ENCODE measurements at places on chromosomes 2 and 18.

GRCh38 chr2:98734823-98735260 is 3.9 kb upstream of the MGAT4A start:
- no peaks in the 10 kb centered on the region for H3K27me3 ChIP-seq
- no peaks in the 10 kb centered on the region for H3K4me1 ChIP-seq
- H3K36me3 ChIP-seq, result no peaks in the 10 kb centered on the region
- no peak overlapping the region for H3K27ac ChIP-seq
- no peak overlapping the region for H3K4me3 ChIP-seq
- no peak for DNase-seq

DNA sequence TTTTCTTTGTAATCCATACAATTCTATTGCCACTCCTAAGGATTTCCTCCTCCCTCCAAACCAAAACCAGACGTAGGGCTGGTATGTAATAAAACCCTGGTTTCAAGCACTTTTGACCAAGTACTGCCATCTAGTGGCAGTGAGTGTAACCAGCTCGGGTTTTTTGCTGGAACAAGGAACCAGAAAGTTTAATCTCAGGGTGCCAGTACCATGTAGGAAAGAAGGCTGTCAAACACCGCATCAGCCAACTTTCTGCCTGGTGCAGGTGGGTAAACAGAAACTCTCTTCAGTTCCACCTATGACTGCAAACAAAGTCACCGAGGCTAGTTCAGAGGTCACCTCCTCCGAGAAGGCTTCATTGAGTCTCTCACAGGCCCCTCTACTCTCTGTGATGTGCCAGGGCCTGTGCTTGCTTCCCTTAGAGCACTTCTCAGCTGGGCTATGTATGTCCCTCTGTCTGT is 10.2 kb upstream of the THNSL2 start:
- no peaks in the 10 kb centered on the region for H3K4me1 ChIP-seq
- no peaks in the 10 kb centered on the region for H3K27me3 ChIP-seq
- H3K4me3 ChIP-seq, result no peak overlapping the region
- H3K27ac ChIP-seq, result no peak overlapping the region

GRCh38 chr2:201915446-201915845 is 109.1 kb downstream of the CDK15 start:
- no peaks in the 10 kb centered on the region for H3K27me3 ChIP-seq
- no peak overlapping the region for H3K27ac ChIP-seq
- H3K36me3 ChIP-seq, result no peaks in the 10 kb centered on the region
- no peak for DNase-seq
- H3K4me1 ChIP-seq, result no peaks in the 10 kb centered on the region
- no peak overlapping the region for H3K4me3 ChIP-seq

- DNase-seq, result peak; percentile 28
- peak overlapping the region; percentile 100 for H3K27ac ChIP-seq
- no peaks in the 10 kb centered on the region for H3K27me3 ChIP-seq
- no peaks in the 10 kb centered on the region for H3K36me3 ChIP-seq
Observed at GRCh38 chr18:25349131-25349925, 2.6 kb downstream of the ZNF521 start.

- DNase-seq, result peak; percentile 40
- H3K27me3 ChIP-seq, result no peaks in the 10 kb centered on the region
- peak overlapping the region; percentile 34 for H3K4me3 ChIP-seq
- no peaks in the 10 kb centered on the region for H3K36me3 ChIP-seq
Observed at GRCh38 chr2:98149333-98149697, 62.3 kb downstream of the VWA3B start.

DNA sequence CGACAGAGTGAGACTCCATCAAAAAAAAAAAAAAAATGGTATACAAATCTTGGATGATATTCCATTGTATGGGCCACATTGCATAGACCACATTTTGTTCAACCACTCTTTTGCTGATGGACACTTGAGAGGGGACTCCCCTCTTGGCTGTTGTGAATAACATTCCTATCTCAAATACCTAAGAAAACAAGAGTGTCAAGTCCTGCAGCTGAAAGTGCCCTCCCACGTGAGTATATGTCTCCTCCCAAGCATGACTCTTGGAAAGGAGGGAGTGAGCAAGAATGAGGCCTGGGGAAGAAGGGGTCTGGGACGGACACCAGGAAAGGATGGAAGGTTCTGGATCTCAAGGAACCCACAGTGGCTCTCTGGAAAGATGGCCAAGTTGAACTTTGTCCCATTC is 36.0 kb upstream of the NPAS2 start:
- no peak overlapping the region for H3K27ac ChIP-seq
- H3K27me3 ChIP-seq, result no peaks in the 10 kb centered on the region
- no peak overlapping the region for H3K4me3 ChIP-seq
- H3K4me1 ChIP-seq, result peaks cover 13% of the 10 kb centered on the region

All from breast epithelium (tissue), 4 donors.